MCF 10A (cell line): ENCODE measurements at places on chromosomes 13 and 19. TPM values are rescaled to one million over a fixed set of nuclear protein-coding genes. Genes with fewer than 3 reads are reported as not detected.

DNA sequence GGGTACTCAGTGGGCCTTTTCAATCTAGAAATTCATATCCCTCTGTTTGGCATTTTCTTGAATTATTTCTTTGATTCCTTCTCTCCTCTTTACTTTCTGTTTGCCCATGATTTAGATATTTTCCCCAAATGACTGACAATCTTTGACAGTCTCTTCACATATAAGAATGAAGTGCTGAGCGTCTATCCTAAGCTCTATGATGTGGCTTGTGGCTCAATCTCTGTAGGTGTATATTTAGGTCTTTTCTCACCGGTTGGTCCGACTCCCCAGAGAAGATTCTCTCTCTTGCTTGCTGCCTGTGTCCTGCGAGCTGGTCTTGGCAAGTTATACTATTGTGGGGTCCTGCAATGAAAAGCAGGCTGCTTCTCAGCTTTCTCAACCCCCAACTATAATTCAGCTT lies 29.0 kb downstream of the FLT3 start:
- no peaks in the 10 kb centered on the region for H3K4me1 ChIP-seq
- no peaks in the 10 kb centered on the region for H3K27me3 ChIP-seq
- H3K4me3 ChIP-seq, result no peak overlapping the region
- no peaks in the 10 kb centered on the region for H3K36me3 ChIP-seq
- DNase-seq, result no peak

Gene SARS2
- 9.3 and 23.6 TPM in 2 replicates for total RNA-seq

Gene ADGRE1
- total RNA-seq, result not detected in 2 replicates

Gene MYH14
- total RNA-seq, result not detected in 2 replicates

- no peaks in the 10 kb centered on the region for H3K27me3 ChIP-seq
- peaks cover 5% of the 10 kb centered on the region for H3K36me3 ChIP-seq
- DNase-seq, result peak; percentile 67
- H3K4me3 ChIP-seq, result peak overlapping the region; percentile 72
Measured at GRCh38 chr13:114064450-114065140, 67.8 kb downstream of the RASA3 start.

DNA sequence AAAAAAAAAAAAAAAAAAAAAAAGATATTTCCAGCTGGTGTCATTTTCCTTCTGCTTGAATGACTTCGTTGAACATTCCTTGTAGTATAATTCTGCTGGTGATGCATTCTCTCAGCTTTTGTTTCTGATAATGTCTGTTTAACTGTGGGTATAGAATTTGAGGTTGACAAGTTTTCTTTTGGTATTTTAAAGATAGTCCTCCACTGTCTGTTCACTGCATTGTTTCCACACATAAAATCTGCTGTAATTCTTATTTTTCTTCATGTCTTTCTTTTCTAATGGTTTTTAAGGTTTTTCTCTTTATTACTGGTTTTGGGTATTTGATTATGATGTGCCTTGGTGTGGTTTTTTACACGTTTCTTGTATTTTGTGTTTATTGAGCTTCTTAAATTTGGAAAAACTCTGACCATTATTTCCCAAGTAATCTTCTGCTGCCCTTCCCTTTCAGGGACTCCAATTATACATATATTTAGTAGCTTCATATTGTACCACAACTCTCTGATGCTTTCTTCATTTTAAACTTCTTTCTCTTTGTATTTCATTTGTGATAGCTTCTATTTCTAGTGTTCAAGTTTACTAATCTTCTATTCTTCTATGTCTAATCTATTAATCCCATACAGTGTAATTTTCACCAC lies 6.3 kb downstream of the EEF1AKMT1 start:
- H3K27ac ChIP-seq, result no peak overlapping the region
- peaks cover 30% of the 10 kb centered on the region for H3K36me3 ChIP-seq
- peaks cover 9% of the 10 kb centered on the region for H3K4me1 ChIP-seq
- DNase-seq, result no peak
- no peak overlapping the region for H3K4me3 ChIP-seq

Gene UTP14C
- total RNA-seq, result 14.6 and 17.9 TPM in 2 replicates

Gene ZNF486
- not detected in 2 replicates for total RNA-seq

GRCh38 chr13:39401046-39401705 lies 201.8 kb downstream of the LHFPL6 start:
- H3K36me3 ChIP-seq, result no peaks in the 10 kb centered on the region
- no peak for DNase-seq
- H3K4me1 ChIP-seq, result no peaks in the 10 kb centered on the region
- no peak overlapping the region for H3K4me3 ChIP-seq
- no peak overlapping the region for H3K27ac ChIP-seq
- no peaks in the 10 kb centered on the region for H3K27me3 ChIP-seq

Gene CLC
- total RNA-seq, result not detected in 2 replicates

Gene SYCN
- not detected in 2 replicates for total RNA-seq

GRCh38 chr13:107035778-107036177 lies 467.8 kb upstream of the ARGLU1 start:
- no peak overlapping the region for H3K27ac ChIP-seq
- no peak overlapping the region for H3K4me3 ChIP-seq
- no peaks in the 10 kb centered on the region for H3K36me3 ChIP-seq
- no peaks in the 10 kb centered on the region for H3K4me1 ChIP-seq
- no peaks in the 10 kb centered on the region for H3K27me3 ChIP-seq

Gene ZNF552
- 5.5 and 5.6 TPM in 2 replicates for total RNA-seq

DNA sequence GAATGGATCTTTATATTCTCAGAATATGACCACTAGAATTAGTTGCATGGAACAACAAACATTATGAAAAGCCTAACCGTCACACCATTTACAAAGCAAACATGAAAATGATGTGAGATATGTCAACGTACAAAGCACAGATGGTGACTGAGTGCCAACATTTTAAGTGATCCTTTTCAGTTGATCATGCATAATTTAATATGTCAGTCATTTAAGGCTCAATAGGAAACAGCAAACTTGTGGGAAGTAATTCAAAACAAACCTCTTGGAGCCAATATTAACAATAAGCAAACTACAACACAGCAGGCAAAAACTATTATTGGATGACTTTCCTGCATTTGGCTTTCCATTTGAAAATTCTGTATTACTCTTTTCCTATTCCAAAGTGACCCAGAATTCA lies 277.6 kb downstream of the SLITRK6 start:
- peaks cover 10% of the 10 kb centered on the region for H3K4me1 ChIP-seq
- H3K36me3 ChIP-seq, result no peaks in the 10 kb centered on the region
- H3K27ac ChIP-seq, result no peak overlapping the region
- H3K27me3 ChIP-seq, result no peaks in the 10 kb centered on the region
- DNase-seq, result no peak
- no peak overlapping the region for H3K4me3 ChIP-seq

Gene S1PR5
- total RNA-seq, result not detected in 2 replicates

DNA sequence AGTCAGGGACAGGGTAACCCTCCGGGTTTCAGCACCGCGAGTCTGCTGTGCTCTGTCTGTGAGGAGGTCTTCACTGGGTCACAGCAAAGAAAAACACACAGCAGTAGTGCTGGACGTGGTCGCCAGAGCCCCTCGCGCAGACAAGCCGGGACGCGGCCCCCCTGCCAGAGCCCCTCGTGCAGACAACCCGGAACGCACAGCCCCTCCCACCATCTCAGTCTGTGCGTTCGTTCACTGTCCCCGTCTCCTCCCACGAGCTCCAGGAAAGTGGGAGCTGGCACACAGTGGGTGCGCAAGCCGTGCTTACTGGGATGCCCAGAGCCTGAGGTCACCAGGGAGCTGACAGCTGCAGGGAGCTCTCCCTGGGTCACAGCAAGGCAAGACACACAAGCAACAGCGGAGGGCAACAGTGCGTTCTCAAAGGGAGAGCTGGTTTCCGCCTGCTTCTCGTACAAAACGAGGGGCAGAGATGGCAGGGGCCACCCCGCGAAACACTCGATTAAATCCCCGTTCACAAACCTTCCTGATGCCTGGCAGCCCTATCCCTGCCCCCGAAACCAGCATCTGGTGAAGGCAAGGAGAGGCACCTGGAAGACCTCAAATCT lies 3.2 kb upstream of the PLPP2 start:
- H3K27me3 ChIP-seq, result peaks cover 29% of the 10 kb centered on the region
- no peak overlapping the region for H3K4me3 ChIP-seq
- no peaks in the 10 kb centered on the region for H3K36me3 ChIP-seq
- peaks cover 17% of the 10 kb centered on the region for H3K4me1 ChIP-seq

Gene FGF22
- total RNA-seq, result not detected in 2 replicates

- DNase-seq, result peak; percentile 66
- no peaks in the 10 kb centered on the region for H3K36me3 ChIP-seq
- no peaks in the 10 kb centered on the region for H3K27me3 ChIP-seq
Measured at GRCh38 chr13:85806553-85807175, 7.4 kb upstream of the SLITRK6 start.

GRCh38 chr13:38494445-38494844 lies 144.8 kb downstream of the UFM1 start:
- H3K36me3 ChIP-seq, result no peaks in the 10 kb centered on the region
- no peaks in the 10 kb centered on the region for H3K4me1 ChIP-seq
- H3K27ac ChIP-seq, result no peak overlapping the region
- H3K27me3 ChIP-seq, result no peaks in the 10 kb centered on the region
- no peak overlapping the region for H3K4me3 ChIP-seq
- no peak for DNase-seq

DNA sequence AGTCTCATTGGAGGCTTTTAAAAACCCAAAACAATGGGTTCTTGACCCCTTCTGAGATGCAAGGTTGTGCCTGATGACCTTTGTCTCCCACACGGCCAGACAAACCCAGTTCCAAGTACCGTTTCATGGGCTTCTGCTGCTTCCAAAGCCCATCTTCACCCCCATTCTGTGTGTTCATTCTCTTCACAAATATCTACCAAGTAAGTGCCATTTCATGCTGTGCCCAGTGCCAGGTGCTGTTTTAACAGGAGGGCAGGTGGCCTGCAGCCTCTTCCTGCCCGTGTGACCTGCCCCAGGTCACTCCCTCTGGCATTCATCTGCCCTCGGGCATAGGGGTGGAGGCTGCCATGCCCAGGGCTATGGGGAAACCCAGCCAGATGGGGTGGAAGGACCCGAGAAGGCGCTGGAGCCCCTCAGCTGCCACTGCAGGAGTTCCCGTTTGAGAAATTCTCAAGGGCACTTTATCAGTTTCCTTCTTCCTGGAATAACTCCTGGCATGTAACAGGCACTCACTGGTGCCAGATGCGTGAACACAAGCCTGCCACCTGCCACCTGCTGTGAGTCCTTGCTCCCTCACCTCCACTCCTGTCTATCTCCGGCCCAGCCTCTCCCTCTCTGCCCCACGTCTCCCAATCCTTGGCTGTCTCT lies 12.5 kb downstream of the CAPN12 start:
- DNase-seq, result no peak
- H3K4me3 ChIP-seq, result no peak overlapping the region
- H3K27ac ChIP-seq, result peak overlapping the region; percentile 83
- H3K27me3 ChIP-seq, result no peaks in the 10 kb centered on the region

- H3K27ac ChIP-seq, result no peak overlapping the region
- H3K27me3 ChIP-seq, result no peaks in the 10 kb centered on the region
- H3K4me1 ChIP-seq, result no peaks in the 10 kb centered on the region
Measured at GRCh38 chr19:16115301-16116039, 3.8 kb downstream of the RAB8A start.

DNA sequence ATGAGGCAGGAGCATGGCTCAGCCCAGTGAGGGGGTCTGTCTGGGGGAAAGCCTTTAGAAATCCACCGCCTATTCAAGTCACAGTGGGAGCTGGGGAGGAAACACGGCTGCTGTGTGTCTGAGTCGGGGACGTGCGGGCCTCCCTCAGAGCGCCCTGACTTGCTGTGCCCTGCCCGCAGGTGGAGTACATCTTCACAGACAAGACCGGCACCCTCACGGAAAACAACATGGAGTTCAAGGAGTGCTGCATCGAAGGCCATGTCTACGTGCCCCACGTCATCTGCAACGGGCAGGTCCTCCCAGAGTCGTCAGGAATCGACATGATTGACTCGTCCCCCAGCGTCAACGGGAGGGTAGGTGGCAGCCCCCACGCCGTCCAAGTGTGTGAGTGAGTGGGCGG lies 137.8 kb upstream of the MCF2L start:
- H3K4me1 ChIP-seq, result no peaks in the 10 kb centered on the region
- H3K4me3 ChIP-seq, result no peak overlapping the region
- no peak for DNase-seq
- no peaks in the 10 kb centered on the region for H3K27me3 ChIP-seq

GRCh38 chr13:20054586-20054985 lies 96.1 kb downstream of the ZMYM2 start:
- H3K27me3 ChIP-seq, result no peaks in the 10 kb centered on the region
- no peak for DNase-seq
- peaks cover 63% of the 10 kb centered on the region for H3K36me3 ChIP-seq

DNA sequence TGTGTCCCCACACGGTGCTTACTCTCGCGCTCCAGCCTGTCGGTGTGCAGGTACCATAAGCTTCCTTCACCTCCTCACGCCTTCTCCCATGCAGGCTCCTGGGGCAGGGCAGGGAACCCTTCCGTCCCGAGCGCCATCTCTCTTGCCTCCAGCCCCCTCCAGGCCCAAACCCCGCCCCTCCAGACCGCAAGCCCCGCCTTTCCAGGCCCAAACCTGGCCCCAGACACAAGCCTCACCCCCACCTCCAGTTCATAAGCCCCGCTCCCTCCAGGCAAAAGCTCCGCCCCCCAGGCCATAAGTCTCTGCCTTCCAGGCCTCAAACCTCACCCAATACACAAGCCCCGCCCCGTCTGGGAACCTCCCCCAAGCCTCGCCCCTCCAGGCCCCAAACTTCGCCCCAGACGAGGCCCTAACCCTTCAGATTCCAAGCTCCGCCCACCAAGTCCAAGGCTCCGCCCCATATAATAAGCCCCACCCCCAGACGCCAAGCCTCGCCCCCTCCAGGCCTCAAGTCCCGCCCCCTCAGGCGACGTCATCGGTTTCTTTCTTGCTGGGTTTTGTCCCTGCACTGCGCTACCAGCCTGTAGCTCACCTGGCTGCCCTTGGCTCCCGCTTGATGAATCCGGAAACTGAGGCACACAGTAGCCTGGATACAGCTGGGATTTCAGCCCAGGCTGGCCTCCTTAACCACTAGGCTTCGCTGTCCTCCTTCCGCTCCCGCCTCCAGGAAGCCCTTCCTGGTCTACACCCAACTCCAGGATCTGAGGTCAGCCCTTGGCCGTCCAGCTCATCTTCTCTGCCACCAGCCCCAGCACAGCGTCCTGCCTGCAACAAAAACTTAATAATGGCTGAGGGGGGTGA lies 16.1 kb downstream of the MKNK2 start:
- DNase-seq, result peak; percentile 62
- no peaks in the 10 kb centered on the region for H3K27me3 ChIP-seq
- H3K4me1 ChIP-seq, result peaks cover 21% of the 10 kb centered on the region
- peaks cover 24% of the 10 kb centered on the region for H3K36me3 ChIP-seq
- H3K4me3 ChIP-seq, result no peak overlapping the region

GRCh38 chr13:52004511-52005170 lies 6.6 kb downstream of the ATP7B start:
- no peak for DNase-seq
- H3K36me3 ChIP-seq, result no peaks in the 10 kb centered on the region
- no peak overlapping the region for H3K4me3 ChIP-seq

DNA sequence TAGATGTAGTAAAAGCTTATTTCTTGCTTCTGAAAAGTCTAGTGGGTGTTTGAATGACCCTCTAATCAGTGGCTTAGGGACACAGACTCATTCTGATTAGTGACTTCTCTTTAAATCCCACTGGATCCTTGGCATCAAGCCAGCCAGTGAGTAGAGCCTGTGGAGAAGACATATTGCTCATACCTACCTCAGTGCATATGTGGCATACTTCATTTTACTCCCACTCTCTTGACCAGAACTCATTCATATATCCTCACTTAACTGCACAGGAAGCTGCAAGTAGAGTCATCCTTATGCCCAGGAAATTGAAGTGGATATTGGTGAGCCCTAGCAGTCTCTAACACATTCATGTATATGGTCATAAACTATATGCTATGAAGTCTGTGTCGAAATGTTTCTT lies 148.3 kb downstream of the PDS5B start:
- H3K4me3 ChIP-seq, result no peak overlapping the region
- H3K4me1 ChIP-seq, result peaks cover 44% of the 10 kb centered on the region
- no peaks in the 10 kb centered on the region for H3K36me3 ChIP-seq
- H3K27ac ChIP-seq, result no peak overlapping the region
- DNase-seq, result peak; percentile 62

GRCh38 chr19:31880283-31880682 lies 465.1 kb upstream of the ZNF507 start:
- DNase-seq, result no peak
- no peaks in the 10 kb centered on the region for H3K4me1 ChIP-seq
- H3K4me3 ChIP-seq, result no peak overlapping the region

Gene CLEC17A
- total RNA-seq, result not detected in 2 replicates
